ENCODE measurements at places on chromosomes 1 and 21.

GRCh38 chr1:239826211-239826610, 265.5 kb upstream of the FMN2 start:
- no peak for DNase-seq

DNA sequence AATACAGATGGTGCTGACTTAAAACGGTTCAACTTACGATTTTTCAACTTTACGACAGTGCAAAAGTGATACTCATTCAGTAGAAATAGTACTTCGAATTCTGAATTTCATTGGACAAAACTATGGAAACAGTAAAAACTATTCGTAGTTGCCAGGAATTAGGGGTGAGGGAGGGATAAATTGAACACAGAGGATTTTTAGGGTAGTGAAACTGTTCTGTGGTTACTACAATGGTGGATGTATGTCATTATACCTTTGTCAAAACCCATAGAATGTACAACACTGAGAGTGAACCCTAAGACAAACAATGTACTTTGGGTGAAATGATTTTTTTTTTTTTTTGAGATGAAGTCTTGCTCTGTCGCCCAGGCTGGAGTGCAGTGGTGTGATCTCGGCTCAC, 7.5 kb downstream of the DDR2 start:
- DNase-seq, result no peak

GRCh38 chr1:176692431-176692830, 229.5 kb downstream of the PAPPA2 start:
- no peak for DNase-seq

- no peak for DNase-seq
Observed at GRCh38 chr1:162703708-162704107, 71.4 kb downstream of the DDR2 start.

- DNase-seq, result no peak
Observed at GRCh38 chr1:154747380-154747739, 122.7 kb downstream of the KCNN3 start.

DNA sequence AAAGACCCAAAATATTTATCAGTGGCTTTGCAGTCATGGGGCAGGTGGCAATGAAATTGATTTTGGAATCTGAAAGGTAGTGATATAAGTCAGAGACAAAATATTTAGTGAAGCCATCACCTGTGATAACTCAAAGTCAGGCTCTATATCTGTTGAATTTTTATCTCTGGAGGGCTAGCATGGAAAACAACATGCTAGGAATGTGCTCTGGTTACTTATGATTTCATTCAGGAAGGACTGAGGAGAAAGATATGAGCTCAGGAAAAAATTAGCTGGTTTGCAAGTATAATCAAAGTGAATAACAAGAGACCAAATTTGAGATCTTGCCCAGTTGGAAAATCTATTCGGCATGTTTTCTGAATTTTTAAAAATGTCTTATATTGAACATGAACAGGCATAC, 364.6 kb upstream of the LRRC7 start:
- DNase-seq, result no peak

DNA sequence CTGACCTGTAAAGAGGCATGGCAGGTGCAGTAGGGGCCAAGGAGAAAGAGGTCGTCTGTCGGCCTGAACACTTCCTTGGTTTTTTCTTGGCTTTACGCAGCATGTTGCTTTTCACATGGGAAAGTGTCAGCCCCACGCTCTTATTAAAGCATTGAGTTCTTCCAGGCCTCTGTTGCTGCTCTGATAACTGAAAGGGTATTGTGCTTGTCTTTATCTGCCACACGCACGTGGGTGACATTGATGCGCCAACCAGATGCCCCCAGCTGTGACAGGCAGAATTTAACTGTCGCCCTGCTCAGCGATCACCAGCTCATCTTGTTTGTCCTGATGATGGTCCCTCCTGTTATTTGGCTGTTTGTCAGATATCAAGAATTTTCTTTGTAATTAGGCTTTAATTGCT, 76.5 kb downstream of the GALNT2 start:
- no peak for DNase-seq

GRCh38 chr1:236280438-236281197, 1.1 kb downstream of the ERO1B start:
- peak; percentile 33 for DNase-seq

Measured in renal cortex interstitium (tissue), 15 donors.